ENCODE measurements at places on chromosomes 1 and 21.
A peak's percentile ranks its signal among the peaks of the same experiment; 100 is the strongest.

DNA sequence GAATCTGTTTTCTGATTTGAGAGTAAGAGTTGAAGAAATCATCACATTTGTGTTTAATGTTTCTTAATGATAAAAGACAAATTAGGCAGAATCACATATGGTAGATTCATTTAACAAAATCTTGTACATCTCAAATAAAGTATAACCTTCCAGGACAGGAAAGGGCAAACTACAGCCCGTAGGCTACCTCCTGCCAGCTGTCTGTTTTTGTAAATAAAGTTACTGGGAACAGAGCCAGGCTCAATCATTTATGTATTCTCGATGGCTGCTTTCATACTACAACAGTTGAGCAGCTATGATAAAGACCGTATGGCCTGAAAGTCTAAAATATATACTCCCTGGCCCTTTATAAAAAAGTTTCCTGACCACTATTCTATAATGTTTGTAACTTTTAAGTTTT, 204.1 kb downstream of the COL24A1 start:
- no peak for DNase-seq
- H3K27ac ChIP-seq, result no peak overlapping the region
- H3K4me1 ChIP-seq, result no peaks in the 10 kb centered on the region
- H3K4me3 ChIP-seq, result no peak overlapping the region
- no peaks in the 10 kb centered on the region for H3K27me3 ChIP-seq

- no peaks in the 10 kb centered on the region for H3K27me3 ChIP-seq
- no peak for DNase-seq
- peak overlapping the region; percentile 25 for H3K4me3 ChIP-seq
These were observed 17.3 kb downstream of the CA6 start for GRCh38 chr1:8962812-8963530.

GRCh38 chr1:195939844-195940243, 668.4 kb downstream of the KCNT2 start:
- no peak for DNase-seq
- no peak overlapping the region for H3K4me3 ChIP-seq
- H3K4me1 ChIP-seq, result no peaks in the 10 kb centered on the region
- no peaks in the 10 kb centered on the region for H3K36me3 ChIP-seq
- H3K27me3 ChIP-seq, result no peaks in the 10 kb centered on the region
- no peak overlapping the region for H3K27ac ChIP-seq

GRCh38 chr1:70202173-70202758, 3.1 kb downstream of the LRRC40 start:
- H3K27me3 ChIP-seq, result no peaks in the 10 kb centered on the region
- peaks cover 22% of the 10 kb centered on the region for H3K36me3 ChIP-seq
- no peak for DNase-seq
- H3K27ac ChIP-seq, result no peak overlapping the region
- no peak overlapping the region for H3K4me3 ChIP-seq

Data from central memory CD8-positive, alpha-beta T cell (primary cell).